ENCODE measurements at places on chromosomes 16 and 17.

- DNase-seq, result no peak
Measured at GRCh38 chr17:37519251-37519985, 29.7 kb downstream of the DUSP14 start.

- no peak for DNase-seq
Measured at GRCh38 chr17:34571428-34572130, 7.8 kb upstream of the TMEM132E start.

- DNase-seq, result no peak
Measured at GRCh38 chr16:17994027-17994426, 342.5 kb downstream of the NPIPA8 start.

GRCh38 chr17:27244491-27245223, 49.3 kb upstream of the WSB1 start:
- no peak for DNase-seq

DNA sequence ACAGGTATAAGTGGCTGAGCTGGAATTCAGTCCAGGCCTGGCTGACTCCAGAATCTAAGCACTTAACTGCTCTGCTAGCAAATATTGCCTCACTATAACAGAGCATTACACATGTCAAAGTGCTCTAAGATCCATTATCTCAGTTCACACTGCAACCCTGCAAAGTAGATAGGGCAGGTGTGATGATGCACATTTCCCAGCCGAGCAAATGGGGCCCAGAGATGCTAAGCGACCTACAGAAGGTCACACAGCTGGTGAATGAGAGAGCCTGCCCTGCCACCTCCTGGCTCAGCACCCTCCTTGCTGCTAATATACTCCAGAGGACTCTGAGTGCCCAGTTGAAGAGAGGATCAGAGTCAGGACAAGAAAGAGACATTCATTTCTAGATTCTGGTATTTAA, 73.6 kb upstream of the CCL1 start:
- DNase-seq, result no peak

DNA sequence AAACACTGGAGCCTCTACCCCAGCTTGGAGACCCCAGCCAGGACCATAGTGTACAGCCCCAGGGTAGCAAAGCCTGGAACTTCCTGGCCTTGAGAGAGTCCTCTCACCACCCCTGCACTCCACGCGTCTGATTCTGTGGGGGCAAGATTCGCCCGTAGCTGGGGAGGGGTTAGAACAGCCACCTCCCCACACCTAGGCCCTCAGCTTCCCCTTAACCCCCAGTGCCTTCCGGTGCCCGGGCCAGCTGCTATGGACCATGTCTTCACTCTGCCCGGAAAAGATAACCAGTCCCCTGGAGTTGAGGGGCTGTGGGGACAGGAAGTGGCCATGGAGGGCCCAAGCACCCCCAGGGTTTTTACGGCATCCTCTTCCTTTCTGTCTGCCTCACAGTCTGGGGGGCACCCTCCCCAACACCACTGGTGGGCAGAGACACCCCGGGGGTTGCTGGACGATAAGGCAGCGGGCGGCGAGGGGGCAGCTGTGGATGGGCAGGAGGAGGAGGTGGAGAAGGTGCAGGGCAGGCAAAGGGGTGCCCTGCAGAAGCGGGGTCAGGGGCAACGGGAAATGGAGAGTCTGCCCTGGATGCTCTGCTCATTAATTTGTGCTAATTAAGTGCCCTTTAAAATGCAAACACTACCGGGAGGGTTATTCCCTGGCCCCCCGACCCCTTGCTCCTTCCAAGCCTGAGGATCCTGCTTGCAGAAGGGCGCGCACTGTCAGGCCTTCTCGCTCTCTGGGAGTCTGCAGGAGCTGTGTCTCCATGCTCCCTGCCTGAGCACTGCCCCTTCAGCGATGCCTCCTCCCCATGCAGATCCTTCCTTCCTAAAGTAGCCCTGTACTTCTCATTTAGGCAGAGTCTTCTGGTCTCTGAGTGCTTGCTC, 2.4 kb downstream of the PRSS27 start:
- DNase-seq, result no peak

DNA sequence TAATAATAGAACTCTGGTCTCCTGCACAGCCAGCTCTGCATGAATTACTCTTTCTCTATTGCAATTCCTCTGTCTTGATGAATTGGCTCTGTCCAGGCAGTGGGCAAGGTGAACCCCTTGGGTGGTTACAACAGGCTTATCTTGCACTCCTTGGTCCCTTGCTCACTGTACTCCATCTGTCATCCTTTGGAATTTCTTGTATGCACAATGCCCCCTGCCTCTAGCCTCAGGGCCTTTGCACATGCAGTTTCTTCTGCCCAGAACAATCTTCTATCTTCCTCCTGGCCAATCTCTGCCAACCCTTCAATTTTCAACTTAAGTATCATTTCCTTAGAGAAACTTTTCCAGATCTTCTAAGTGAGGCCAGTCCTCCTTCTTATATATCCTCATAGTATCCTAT, 114.7 kb upstream of the NLRP1 start:
- DNase-seq, result no peak

- DNase-seq, result no peak
Measured at GRCh38 chr17:30796016-30796415, 28.5 kb downstream of the CRLF3 start.

GRCh38 chr17:10803830-10804475, at the start of gene TMEM238L:
Gene TMEM238L, minus strand, starts transcription at chr17:10804099. Its CDS starts 136 bp downstream, at chr17:10803963.
- no peak for DNase-seq

- no peak for DNase-seq
Measured at GRCh38 chr17:74070998-74071679, 132.3 kb upstream of the RPL38 start.

DNA sequence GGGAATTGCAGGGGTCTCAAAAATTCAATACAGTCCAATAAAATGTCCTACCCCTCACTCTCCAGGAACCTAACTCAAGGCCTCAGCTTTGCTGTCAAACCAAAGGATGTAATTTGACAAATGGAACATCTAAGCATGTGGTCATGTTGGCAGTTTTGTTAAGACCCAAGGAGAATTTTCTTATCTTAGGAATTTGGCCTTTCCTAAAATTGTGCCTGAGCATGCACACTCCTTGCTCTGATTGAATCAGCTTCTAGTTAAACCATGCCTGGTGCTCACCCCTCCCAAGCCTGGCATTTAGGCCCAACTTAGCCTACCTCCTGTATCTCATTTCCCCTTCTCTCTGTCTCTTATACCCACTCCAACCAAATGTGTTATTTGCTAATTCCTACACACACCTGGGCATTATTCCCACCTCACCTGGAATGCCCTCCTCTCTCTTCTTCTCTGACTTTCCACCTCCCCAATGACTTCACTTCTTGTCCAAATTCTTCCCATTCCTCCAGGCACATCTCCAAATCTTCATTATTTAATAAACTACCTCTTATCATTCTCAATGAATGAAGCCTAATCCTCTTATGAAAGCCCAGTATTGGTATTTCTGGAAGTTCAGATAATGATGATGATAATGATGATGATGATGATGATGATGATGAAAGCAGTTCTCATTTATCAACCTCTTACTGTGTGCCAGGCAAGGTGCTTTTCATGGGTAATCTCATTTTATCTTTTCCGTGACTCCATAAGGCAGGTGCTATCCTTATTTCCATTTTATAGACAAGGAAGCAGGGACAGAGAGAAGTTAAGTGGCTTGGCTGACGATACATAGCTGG, 178.0 kb upstream of the IRX6 start:
- DNase-seq, result no peak

DNA sequence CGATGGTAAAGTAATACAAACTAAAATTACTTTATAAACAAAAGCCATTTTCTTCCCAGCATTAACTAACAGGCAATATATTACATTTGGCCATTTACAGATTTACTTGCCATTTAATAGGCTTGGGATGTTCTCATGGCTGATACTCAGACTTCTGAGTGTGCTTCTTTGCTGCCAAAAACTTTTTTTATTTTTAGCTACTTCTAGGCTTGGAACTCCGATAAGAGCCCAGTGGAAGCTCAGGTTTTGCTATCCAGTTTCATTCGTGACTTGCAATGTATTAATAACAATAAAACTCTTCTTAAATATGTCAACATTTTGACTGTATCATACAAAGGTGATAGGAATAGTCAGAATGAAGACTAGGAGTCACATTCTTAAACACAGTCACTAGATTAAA, 152.3 kb downstream of the ITFG1 start:
- DNase-seq, result no peak

GRCh38 chr17:31535581-31535981, 144.1 kb downstream of the RAB11FIP4 start:
- DNase-seq, result no peak

DNA sequence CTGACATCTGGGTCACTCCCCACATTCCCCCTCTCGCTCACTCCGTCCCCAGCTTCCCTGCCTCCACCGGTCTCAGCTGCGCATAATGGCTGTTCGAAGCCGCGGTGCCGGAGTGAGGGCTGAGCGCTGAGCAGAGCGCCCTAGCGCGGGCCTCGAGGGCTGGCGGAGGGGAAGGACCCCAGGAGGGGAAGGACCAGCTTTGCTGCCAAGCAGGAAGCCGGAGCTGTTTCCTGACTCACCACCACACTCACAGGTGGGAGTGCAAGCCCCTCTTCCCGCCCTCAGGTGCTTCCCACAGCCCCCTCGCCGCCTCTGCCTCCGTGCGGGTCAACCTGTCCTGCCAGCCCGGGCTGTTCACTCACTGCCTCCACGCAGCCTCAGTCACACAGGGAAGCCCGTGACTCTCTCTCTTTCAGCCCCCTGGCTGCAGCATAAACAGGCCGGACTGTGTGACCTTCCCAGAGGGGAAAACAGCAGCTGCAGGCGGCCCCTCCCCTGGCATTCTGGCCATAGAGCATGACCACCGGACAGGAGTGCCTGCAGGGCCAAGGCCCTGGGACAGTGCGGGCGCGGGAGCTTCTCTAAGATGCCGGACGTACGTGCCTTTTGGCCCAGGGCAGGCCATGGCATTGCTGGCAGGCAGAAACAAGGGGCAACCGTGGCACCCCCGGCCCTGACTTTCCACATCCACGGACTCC, 23.7 kb downstream of the SLC43A2 start:
- DNase-seq, result no peak

- DNase-seq, result no peak
Measured at GRCh38 chr17:36506249-36506826, 19.9 kb downstream of the ZNHIT3 start.

- no peak for DNase-seq
Measured at GRCh38 chr16:85947230-85948137, 48.5 kb downstream of the IRF8 start.

DNA sequence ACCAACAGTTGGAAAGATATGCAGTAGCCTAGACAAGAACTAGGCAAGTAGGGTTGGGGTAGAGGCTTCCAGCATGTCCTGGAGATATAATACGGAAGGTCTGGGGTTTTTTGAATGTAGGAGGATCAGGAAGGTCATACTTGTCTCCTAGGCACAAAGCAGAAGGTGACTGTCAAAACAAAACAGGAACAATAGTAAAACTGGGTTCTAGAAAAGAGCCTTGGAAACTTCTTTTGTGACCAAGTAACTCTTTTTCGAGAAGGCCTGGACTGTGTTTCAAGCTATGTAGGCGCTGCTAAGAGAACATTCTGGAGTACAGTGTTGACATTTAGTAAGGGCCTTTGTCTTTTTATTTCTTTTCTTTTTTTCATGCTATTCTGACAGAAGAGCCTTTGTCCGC, 26.9 kb upstream of the TENT4B start:
- no peak for DNase-seq

DNA sequence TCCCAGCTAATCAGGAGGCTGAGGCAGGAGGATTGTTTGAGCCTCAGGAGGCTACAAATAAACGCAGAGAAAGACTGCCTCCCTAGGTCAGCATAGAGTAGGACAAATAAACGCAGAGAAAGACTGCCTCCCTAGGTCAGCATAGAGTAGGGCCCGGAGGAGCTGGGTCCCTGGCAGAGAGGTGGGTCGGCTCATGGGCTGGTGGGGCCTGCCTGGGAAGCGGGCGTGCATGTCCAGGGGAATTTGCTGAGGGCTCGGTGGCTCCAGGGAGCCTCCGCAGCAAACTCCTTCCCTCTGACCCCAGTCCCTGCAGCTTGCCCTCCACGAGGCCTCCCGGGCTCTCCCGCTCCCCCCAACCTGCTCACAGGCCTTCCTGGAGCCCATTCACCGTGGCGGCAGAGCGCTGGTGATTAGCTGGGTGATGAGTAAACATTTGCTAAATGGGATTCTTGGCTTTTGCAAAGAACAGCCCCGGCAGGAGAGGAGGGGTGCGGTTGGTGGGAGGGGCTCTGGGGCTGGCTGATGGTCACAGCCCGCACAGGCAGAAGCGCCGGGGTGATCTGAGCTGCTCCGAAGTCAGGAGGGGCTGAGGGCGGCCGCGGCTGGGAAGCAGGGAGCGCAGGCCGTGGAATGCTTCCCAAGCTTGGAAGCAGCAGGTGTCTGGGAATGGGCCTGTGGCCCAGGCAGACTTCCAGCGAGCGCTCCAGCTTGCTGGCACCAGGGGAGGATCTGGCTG, 93.1 kb downstream of the RTN4RL1 start:
- DNase-seq, result no peak
